ENCODE measurements at places on chromosomes 1 and 21. TPM values are rescaled to one million over a fixed set of nuclear protein-coding genes. Genes with fewer than 3 reads are reported as not detected.

DNA sequence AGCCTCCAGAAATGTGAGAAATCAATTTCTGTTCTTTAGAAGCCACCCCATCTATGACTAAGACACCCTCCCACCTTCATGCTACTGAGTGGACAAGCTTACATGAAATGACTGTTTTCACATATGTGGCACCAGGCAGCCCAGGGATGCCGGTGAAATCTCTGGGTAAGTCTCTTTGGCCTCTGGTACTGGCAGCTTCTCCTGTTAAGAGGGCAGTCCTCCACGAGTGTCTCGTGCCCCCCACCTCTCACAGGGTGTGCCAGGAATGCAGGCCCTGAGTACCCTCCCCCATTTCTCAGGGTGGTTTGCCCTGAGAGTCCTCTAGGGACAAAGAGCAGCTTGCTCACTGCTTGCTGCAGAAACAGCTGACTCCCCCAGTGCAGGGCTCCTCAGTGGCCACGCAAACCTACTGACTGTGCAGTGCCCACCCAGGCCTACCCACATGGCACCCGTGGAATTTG lies 3.2 kb upstream of the PRXL2B start:
- DNase-seq: no peak

Gene TMEM61
- total RNA-seq: 3.1 TPM

DNA sequence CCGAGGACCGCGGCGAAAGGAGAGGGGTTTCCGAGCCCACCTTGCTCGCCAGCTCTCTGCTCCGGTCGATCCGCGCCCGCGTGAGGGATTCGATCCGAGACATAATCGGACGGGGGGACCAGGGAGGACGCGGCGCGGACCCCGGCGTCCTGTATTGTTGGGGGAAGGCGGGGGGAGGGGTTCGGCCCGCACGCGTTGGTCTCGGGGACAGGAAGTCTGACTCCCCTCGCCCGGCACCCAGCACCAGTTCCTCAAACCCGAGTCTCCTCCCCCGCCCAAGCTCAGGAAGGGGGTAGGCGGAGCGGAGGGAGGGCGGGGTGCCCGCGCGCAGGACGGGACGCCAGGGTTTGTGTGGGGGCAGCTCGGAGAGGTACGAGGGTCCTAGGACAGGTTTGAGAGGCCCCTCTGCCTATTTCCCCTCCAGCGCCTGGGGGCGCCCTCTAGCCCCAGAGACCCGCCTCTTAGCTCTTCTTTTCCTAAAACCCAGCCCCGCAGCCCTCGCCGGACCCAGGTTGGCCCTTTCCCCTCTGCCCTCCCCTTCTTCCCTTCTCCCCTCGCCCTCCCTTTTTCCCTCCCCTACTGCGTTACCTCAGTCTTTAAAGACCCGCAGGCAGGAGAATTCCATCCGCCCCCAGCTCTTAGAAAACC lies at the start of gene ARHGEF2:
Gene ARHGEF2 (minus strand): TSS at position 223 of the 648 bp plus-strand sequence. CDS start 120 bp downstream, at position 103.
- peak; percentile 79 for DNase-seq

Gene FCRL5
- not detected for total RNA-seq

GRCh38 chr1:53557369-53557768 lies 98.2 kb downstream of the DMRTB1 start:
- DNase-seq: peak; percentile 75

DNA sequence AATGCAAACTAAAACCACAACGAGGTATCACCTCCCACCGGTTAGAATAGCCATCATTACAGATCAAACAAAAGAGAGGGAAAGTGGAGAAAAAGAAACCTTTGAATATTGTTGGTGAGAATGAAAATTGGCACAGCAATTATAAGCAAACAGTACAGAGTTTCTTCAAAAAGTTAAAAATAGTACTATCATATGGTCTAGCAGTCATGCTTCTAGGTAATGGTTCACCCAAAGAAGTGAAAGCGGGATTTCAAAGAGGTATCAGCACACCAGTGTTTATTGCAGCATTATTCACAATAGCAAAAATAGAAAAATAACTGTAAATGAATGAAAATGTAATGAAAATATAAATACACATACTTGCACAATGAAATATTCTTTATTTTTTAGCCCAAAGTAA lies 8.2 kb downstream of the OR2T10 start:
- no peak for DNase-seq

Gene FCGR3B
- 7.8 TPM for total RNA-seq

Measured in lower leg skin (tissue), 4 donors.